Stimulated activated naive CD4-positive, alpha-beta T cell treated with Interleukin-2 at 50 U/mL for 16 hours (primary cell): ENCODE measurements at places on chromosomes 1 and 21.

DNA sequence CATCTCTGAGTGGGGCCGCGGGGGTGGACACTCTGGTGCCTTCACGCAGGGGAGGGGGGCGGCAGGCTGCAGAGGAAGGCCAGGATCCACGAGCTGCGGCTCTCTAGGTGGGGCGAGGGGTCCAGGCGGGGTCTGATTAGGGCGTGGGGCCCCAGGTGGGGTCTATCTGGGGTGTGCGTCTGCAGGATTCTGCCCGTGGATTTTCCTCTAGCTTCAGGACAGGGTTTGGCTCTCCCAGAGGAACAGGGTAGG is 6.3 kb downstream of the JMJD4 start:
- peak; percentile 27 for DNase-seq

- DNase-seq = no peak
These were observed 13.1 kb downstream of the IQGAP3 start for GRCh38 chr1:156559086-156559796.

GRCh38 chr1:1284221-1285101 is 4.2 kb downstream of the SCNN1D start:
- no peak for DNase-seq

DNA sequence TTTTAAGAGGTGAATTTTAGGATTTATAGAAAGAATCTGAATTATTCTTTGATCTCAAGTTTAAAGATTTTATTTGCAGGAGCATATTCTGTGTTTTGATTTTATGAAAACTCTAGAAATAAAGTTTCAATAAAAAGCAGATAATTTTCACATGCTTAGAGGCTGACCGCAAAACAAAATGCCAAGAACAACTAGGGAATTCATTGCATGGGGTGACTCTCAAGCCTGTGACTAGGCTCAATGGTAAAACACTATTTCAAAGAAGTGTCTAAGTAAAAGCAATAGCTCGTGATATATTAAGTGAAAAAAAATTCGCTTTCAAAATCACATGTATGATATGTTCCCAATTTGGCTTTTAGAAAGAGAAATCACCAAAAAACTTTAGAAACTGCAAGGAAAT is 49.6 kb downstream of the RPL5 start:
- DNase-seq = no peak

- no peak for DNase-seq
These were observed 3.3 kb downstream of the C21orf58 start for GRCh38 chr21:46320331-46320801.

DNA sequence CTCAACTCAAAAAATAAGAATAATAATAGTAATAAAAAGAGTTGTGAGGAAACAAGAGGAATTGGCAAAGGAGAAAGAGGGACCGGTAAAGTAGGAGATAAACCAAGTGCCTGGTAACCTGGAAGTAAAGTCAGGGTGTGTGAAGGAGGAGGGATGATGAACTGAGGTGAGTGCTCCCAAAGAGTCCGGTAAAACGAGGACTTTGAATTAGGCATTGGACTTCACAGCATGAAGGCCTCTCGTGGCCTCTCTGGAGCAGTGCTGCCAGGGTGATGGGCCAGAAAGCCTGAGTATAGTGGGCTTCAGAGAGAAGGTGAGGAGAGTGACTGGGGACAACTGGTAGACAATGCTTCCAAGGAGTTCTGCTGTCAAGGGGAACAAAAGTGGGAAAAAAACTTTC is 17.6 kb downstream of the RPL11 start:
- no peak for DNase-seq

- DNase-seq = no peak
These were observed 128.2 kb upstream of the HOOK1 start for GRCh38 chr1:59686574-59686973.

DNA sequence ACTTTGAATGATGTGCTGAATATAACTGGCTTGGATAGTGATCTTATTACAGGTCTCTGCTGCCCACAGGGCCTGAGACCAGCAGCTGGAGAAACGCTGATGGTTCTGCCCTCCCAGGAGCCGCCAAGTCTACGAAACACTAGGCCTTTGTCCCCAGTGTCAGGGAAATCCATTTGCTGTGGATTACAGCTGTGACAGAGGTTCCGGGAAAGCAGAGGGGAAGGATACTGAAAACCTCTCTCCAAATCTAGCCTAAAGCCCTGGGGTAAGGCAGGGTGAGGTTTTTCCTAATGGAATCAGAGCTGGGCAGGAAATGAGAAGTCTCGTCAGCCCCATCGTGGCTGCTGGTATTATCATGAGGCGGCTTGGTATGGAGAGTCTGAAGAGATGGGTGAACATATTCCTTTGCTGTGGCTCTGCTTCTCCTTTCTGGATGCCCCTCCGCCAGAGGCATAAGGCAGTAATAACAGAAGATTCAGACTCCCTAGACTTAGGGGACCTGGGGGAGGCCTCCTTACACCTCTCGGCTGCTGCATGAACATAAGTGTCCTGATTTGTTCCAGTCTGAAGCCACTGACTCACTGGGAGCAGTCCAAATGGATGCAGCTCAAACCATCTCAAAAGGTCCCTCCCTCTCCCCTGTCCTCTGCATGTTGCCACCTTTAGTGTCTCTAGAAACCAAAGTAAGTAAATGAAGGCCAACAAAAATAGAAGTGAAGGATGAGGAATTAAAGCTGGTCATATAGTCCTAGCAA is 48.1 kb downstream of the PHC2 start:
- DNase-seq = no peak

GRCh38 chr21:43971201-43971991 is 40.7 kb upstream of the TRAPPC10 start:
- DNase-seq = no peak

DNA sequence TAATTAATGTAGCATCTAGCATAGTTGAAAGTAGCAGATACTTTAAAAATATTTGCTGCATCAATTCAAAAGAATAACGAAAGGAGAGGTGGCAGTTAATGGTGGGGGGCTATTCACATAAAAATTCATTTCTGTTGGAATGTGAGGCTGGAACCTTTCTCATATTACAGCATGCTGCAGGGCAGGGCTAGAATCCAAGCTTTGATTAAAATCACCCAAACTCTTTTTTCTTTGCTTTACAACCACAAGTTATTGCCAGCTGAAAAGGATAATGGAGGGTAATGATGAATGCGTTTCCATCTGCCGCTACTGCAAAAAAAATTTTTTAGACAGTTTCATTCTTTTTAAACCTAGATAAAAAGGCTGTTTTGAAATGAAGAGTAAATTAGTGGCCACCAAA is 9.8 kb downstream of the DISP1 start:
- no peak for DNase-seq
